ENCODE measurements at places on chromosomes 4 and X.
A peak's percentile ranks its signal among the peaks of the same experiment; 100 is the strongest.

- DNase-seq = no peak
Observed at GRCh38 chr4:88439161-88439760, 17.7 kb upstream of the HERC5 start.

DNA sequence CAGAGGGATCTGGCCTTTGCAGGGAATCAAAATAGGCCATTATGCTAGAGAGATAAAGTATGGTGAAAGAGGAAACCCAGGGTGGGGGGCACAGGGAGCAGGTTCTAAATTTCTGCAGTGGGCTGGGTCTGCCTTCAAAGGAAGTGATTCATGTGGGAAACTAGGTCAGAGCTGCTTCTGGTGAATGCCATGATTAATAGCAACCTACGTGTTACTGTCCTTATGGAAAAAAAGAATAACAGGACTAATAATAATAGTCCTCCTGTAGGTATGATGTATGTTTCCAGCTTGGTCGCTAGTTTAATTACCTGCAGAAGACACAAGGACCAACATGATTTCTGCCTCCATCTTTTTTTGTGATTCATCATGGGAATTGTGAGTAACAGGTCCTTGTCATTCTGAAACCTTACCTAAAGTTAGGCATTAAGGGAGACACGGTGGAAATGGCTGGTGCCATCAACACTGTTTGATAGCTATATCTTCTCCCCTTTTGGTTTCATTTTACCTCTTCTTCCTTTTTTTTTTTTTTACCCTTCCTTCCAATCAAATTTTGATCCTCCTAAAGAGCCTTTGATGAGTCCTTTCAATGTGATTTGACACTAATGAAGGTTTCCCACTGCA, 180.4 kb downstream of the CPEB2 start:
- no peak for DNase-seq

DNA sequence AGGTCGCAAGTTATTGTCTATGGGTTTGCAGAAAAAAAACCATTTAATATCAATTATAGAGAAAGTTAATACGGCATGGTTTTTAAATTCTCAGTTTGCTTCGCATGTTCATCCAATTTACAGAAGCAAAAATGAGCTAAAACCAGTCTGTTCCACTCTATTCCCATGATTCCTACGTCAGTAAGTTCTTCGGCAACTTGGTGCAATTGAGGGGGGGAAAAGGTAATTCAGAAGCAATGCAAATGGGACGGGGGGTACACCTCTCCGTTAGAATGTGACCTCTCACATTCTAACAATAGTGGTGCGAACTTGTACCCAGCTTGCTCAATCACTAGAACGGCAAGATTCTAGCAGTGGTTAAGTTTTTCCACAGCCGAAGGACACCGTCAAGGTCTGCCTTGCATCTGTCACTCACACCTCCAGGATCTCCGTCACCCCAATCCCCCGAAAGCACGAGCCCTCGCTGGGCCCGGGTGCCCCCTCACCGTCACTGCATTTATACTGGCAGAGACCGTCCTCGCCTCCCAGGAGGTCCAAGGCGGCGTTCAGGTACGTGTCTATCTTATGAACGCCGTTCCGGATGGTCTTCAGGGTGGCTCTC, 653 bp downstream of the PLA2G12A start:
- peak; percentile 1 for DNase-seq

DNA sequence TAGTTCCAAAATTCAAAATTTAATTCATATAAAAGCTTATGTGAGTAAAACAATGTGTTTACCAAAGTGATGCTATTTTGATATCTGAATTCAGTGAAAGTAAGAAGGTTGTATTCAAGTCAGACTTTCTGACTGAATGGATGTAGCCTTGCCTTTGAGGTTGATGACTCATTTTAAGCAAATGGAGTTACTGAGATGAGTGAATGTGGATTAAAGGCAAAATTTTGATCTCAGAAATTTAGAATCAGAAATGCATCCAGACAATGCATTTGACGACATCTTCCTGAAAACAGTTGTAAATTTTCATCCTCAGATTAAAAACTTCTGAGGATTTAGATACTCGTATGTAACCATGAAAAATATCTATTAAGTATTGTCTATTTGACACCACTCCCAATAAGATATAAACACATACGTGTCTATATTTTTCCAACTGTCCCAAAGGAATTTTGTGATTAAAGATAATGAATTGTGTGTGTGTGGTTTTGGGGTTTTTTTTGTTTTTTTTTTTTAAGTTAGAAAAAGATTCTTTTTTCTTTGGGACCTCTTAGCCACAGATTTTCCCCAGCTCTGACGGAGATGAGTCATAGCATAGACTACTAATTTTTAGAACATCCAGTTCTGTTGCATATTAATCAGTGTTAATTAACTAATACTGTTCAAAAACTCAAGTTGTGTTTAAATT, 34.4 kb downstream of the NFKB1 start:
- no peak for DNase-seq

DNA sequence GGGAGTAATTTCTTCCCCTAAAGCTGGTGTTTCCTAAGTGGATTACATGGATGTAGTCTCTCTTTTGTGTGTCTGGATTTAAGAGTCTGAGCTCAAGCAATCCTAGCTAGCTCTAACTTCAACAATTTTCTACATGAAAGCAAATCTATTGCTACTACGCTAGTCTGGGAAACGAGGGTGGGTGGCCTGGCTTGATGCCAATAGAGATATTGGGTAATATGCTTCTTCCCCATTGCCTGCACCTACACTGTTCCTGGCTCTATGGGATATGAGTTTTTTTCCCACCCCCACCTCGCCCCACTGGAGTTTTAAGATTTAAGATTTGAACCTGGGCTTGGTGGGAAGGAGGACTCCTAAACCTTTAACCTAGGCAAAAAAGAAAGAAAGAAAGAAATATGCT, 158.8 kb downstream of the RBM46 start:
- DNase-seq = no peak

DNA sequence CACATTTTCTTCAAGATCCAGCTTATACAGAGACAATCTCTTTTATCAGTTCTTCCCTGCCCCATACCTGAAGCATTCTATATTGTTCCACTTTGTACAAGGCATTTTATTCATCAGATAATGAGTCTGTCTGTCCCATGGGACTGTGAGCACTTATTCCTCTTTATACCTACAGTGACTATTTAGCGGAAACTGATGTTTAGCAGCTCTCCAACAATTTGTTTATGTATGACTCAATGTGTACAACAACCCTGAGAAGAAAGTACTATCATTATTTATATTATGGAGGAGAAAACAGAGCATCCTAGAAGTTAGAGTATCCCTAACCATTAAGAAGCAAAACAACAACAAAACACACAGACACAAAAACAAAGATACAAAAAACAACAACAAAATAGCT, 306.5 kb downstream of the PRDM5 start:
- DNase-seq = no peak

DNA sequence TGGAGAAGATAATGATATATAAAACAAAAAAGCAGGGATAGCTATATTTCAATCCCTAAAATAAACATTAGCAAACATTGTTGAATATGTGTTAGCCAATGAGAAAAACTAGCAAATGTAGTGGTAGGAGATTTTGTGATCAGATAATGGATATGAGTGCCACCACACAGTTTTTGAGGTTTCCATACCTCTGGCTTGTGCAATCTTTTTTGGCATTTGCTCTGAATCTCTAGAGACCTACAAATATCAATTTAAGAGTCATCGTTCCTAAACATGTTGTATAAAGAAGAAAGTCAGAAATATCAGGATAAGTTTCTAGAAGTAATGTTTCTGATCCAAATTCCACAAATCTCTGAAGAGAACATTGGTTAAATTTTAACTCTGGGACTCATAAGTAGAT, 308.7 kb downstream of the PDGFC start:
- DNase-seq = no peak

GRCh38 chr4:68463796-68464195, 16.5 kb downstream of the TMPRSS11E start:
- no peak for DNase-seq

DNA sequence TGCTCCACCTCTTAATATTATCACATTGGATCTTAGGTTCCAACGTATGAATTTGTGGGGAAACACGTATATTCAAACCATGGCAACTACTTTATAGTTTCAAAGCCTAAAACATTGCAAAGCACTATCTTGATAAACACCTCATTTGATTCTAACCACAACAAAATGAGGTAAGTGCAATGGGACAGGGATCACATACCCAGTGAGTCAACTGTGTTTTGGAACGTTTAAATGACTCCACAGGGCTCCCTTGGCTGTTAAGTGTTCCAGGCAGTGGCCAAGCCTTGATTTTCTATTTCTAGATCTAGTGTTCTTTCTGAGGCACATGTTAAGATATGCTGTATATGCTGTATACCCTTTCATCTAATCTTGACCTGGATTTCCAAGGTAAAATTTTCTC, 54.5 kb upstream of the C1QTNF7 start:
- DNase-seq = no peak

DNA sequence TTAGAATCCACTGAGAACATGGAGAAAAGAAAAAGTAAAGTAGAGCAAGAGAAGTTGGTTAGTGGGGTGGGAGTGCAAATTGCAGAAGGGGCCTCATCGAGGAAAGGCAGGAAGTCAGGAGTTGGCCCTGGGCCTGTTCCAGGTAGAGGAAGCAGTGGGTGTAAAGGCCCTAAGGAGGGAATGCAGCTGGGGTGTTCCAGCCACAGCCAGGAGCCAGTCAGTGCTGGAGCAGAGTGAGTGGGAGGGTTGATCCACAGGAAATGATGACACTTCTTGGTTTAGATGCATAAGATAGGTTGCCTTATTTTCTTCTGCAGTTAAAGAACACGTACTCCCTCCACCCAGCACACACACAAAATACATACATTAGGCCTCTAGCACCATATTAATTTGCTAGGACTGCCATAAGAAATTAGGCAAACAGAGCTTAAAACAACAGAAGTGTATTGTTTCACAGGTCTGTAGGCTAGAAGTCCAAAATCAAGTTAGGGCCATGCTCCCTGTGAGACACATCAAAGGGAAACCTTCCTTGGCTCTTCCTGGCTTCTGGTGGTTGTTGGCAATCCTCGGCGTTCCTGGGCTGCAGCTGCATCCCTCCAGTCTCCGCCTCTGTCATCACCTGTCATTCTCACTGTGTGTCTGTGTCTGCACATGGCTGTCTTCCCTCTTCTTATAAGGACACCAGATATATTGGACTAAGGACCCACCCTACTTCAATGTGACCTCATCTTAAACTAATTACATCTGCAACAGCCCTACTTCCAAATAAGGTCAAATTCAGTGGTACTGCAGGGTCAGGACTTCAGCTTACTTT, 205.9 kb downstream of the AASDH start:
- no peak for DNase-seq

DNA sequence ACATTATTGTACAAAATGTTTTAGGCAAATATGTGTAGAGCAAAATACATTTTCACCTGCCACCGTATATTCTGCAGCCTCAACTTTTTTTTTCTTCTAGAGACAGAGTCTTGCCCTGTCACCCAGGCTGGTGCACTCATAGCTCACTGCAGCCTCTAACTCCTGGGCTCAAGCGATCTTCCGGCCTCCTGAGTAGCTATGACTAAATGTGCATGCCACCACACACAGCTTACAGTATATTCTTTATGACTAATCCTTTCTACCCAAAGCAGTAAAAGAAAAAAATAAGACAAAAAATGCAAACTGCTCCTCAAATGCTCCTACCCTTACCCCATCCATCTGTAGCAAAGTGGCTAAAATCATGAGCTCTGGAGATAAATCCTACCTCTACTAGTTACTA, 426.3 kb downstream of the KCNIP4 start:
- DNase-seq = no peak

GRCh38 chr4:163818673-163819072, 324.2 kb downstream of the TMA16 start:
- DNase-seq = no peak

- no peak for DNase-seq
Observed at GRCh38 chr4:1543561-1543960, 137.3 kb upstream of the NKX1-1 start.

DNA sequence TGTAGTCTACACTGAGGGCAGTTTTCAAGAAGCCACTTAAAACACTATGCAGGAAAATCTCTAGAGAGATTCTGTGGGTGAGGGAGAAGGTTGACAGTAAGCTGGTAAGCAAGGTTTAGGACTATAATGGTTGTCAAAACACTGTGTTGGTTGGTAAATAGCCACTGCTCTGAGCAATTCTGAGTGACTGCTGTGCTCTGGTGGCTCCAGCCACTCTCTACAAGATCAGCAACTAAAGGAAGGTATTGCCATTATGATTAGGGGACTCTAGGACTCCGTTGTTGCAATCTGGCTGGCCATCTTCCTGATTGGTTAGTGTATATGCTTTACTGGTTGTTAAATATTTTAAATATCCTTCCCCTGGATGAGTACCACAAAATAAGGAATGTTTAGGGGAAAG, 5.5 kb upstream of the FAM47E start:
- DNase-seq = no peak

DNA sequence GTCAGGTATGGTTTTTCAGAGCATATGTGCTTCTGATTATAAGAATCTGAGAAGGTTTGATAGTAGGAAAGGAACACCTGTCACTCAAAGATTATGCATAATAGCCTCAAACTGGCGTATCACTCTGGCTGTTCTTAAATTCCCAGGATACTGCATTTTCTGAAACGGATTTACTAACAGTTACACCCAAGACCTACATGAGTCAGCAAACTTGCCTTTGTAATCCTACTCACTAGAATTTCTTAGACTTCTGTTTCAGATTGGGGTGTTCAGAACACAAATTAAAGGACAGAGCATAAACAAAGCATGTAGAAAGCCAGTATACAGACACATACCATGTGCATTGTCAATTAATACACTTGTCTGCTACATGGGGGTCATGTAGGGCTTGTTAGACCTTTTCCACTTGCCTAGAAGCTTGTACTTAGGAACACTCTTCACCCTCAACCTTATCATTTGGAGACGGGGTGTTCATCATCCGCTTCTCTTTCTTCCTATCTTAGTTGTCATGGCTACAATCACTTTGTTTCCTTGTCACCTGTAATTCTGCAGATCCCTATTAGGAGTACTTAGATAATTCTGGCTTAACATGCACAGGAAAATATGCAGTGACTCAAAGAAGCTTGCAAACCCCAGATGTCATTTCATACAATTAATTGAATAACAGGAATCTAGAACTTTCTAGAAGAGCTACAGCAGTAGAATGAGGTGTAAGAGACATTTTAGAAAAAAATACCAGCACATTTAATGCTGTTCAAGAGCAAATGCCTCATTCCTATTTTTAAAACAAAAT, 593.0 kb upstream of the TENM3 start:
- no peak for DNase-seq

DNA sequence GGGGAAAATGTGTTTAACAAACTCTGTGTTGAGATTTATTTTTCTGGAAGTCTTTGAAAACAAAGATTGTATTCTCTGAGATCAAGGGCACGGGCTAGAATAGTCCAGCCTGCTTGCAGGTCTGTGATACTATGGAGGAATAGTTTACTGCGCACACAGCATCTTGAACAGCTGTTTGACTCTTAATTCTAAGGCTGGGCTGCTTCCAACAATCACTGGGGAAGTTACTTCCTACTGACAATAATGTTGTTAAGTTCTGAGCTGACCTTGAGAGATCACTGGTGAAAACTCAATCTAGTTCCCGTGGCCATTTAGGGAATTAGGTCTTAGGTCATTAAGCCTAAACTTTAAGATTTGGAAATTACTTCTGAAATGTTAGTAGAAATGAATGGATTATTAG, 416.1 kb upstream of the FTHL17 start:
- no peak for DNase-seq

- no peak for DNase-seq
Observed at GRCh38 chrX:9710332-9710731, 55.3 kb downstream of the GPR143 start.
